ENCODE measurements at places on chromosomes 1 and 21.
A peak's percentile ranks its signal among the peaks of the same experiment; 100 is the strongest.

GRCh38 chr1:38061290-38061689, 14.7 kb upstream of the POU3F1 start:
- no peak for DNase-seq

DNA sequence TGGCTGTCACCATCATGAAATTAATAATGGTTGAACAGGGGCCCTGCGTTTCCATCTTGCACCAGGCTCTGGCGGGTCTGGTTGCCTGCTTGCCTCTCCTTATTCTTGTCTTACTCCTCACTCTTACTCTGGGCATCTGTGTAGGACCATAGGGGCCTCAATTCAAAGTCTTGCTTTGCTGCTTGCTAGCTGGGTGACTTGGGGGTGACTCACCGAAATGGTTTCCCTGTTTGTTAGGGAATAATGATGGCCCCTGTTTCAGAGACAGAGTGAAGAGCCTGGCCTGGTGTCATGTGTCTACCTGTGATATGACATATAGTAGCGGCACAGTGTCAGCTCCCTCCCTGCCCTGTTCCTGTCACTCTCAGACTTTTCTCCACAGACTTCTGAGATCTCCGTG, 24.6 kb downstream of the KCNC4 start:
- DNase-seq, result no peak

GRCh38 chr1:185860859-185861258, 126.7 kb downstream of the HMCN1 start:
- DNase-seq, result no peak

DNA sequence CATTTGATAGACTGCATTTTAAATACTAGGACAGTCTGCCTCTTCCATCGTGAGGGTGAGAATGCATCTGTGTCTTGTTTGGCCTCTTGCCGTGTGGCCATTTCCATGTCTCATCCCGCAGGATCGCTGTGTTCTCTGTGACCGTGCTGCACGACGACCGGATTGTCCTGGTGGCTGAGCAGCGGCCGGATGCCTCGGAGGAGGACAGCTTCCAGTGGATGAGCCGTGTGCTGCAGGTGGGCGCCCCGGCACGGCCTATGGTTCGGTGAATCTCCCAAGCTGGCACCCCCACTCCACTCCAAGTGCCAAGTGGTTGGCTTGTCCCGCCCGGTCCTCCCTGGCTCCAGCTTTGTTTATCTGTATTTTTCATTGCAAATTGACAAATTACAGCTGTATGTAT, 55.2 kb downstream of the S100B start:
- DNase-seq, result no peak

DNA sequence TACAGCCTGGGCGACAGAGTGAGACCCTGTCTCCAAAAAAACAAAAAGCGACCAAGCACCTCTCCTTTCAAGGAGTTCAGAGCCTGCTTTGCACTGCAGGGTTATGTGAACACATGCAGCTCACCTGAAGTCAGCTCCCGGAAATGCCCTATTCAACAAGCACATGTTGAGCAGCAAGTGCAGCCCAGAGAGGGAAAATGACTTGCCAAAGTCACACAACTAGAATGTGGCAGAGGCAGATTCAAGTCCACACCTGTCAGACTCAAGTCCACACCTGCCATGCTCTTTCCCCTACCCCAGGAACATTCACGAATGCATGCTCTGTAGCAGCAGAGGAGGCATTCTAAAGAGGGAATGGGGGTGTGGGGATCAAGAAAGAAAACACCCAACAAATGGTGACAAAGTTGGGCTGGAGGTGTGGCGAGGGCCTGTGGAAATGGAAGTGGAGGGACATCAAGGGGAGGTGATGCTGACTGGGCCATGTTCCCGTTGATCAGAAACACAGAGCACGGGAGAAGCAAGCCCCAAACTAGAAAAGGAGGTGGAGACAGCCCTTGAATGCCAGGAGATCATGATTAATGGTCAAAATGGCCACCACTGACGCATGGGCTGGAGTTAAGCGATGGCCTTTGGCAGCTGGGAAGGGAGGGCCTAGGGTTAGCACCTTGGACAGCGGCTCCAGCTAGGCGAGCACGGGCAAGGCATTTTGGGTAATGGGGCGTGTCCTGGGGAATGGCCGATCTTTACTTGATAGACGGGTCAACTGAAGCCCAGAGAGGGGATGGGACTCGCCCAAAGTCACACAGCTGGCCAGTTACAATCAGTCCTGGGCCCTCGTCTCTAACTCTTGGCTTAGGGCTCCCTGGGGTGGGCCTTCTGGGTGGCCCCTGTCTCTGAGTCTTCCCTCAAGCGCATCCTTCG, 21.5 kb downstream of the RAP1GAP start:
- peak; percentile 65 for DNase-seq

GRCh38 chr1:89702520-89703045, 69.7 kb downstream of the LRRC8C start:
- DNase-seq, result no peak

- no peak for DNase-seq
These were observed 4.6 kb downstream of the ZDHHC18 start for GRCh38 chr1:26831059-26831458.

DNA sequence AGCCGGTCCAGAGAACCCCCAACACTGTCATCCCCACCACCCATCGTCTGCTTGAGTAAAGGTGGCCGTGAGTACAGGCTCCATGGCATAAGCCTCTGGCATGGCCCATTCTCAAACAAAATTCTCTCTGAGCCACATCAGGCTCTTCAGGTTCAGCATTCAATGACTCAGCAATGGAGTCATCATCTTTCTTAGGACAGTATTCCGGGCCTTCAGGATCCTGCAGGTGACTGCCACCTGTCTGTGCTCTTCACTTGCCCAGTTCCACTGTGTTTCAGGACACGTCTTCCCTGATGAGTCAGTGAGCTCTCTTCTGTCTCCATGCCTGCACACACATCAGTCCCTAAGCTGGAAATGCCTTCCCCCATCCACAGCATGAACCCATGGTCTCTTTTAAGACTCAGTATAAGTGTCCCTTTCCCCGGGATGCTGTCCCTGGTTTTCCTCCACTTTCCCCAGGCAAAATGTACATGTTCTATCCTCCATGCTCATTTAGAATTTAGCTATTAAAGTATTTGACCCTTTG, 81.1 kb upstream of the FGGY start:
- DNase-seq, result no peak

DNA sequence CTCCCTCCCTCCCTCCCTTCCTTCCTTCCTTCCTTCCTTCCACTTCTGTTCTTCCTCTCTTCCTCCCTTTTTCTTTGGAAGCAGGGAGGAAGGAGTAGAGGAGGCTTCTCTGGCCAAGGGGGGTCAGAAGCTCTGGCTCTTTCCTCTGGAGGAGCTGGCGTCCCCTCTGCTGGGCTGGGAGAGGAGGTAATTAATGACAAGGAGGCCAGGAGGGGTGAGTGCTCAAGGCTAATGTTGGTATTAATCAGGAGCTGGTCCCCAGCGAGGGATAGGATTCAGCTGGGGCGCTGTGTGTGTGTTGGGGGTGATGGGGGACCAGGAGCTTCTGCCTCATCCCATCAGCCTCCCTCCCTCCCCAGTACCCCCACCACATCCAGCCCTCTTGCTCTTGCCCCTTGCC, 6.2 kb upstream of the PEAR1 start:
- no peak for DNase-seq

- DNase-seq, result peak; percentile 22
These were observed 40.1 kb downstream of the TMED5 start for GRCh38 chr1:93140106-93140505.

GRCh38 chr1:227434808-227435444, 116.6 kb upstream of the CDC42BPA start:
- no peak for DNase-seq

- peak; percentile 80 for DNase-seq
These were observed 2.2 kb upstream of the SSBP3 start for GRCh38 chr1:54408147-54409066.

DNA sequence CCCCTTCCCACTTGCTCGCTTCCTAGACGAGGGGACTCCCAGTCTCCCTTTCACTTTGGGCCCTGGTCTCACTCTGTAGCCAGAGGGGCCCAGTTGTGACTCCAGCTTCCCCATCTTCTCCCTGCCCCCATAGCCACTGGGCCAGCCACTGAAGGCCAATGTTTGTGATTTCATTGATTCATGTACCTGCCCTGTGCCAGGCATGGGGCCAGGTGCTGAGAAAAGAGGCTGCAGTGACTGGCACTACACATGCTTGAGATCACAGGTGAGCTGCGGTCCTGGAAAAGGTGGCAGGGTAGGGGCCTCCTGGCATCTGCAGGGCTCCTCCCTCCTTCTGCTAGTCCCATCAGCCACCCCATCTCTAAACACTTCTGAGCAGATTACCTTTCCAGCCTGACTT, 345.3 kb upstream of the VAMP3 start:
- DNase-seq, result no peak

DNA sequence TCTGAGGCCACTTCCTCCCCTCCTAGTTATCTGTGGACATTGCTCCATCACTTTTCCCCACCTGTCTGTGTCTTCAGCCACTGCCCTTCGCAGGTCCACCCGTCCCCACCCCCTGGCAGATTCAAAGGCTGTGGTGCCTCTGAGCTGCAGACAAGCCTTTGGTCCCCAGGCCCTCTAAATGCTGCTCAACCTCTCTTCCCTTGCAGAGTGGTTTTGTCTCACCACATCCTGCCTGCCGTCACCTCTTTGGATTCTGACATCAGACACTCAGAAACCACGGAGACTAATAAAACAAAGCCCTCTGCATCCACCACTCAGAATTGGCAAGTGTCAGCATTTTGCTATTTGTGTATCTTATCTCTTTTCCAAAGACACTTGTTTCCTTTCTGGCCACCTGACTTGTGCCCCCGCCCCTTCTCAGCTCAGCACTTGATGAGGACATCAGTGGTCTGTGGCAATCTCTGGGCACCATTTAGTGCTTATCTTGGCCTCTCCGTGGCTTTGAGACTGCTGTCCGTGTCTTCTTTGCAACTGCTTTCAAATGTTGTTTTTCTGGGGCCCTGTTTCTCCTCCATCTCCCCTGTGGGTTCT, 7.7 kb downstream of the CNIH3 start:
- peak; percentile 94 for DNase-seq

- DNase-seq, result no peak
These were observed 94.5 kb downstream of the CD58 start for GRCh38 chr1:116476321-116476720.

- no peak for DNase-seq
These were observed 59.2 kb upstream of the KAZN start for GRCh38 chr1:14539309-14539708.
